Cortex of kidney (tissue), 1 donor: ENCODE measurements at places on chromosomes 7 and 10.

- no peak for DNase-seq
Measured at GRCh38 chr7:67990003-67990402, 993.4 kb downstream of the TYW1 start.

DNA sequence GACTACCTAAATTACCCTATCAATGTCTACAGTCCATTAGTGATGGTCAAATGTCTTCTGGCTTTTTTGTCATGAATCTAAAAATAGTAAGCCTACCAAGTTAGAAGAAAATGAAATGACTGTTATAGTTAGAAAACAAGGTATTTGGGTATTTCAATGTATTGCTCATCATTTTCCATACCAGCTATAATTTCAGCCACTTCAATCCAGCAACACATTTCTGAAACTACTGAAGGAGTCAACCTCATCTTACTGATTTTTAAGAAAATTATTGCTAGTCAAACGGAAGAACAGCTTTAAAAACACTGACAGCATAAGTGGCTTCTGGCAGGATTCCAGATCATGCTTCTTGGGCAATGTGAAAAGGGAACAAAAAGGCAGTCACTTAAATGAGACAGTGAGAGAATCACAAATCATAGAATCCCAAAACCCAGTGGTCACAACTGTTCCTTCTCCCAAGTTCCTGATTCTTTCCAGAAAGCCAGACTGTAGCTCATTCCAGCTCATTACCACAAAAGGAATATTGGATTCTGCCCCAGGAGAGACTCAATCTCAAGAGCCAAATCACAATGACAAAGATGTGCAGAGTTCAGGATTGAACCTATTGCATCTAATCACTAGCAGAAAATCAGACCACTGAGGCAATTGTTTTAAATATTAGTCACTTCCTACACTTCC lies 61.2 kb upstream of the LRRN3 start:
- no peak for DNase-seq

- no peak for DNase-seq
Measured at GRCh38 chr10:96614515-96614914, 27.7 kb upstream of the TM9SF3 start.

DNA sequence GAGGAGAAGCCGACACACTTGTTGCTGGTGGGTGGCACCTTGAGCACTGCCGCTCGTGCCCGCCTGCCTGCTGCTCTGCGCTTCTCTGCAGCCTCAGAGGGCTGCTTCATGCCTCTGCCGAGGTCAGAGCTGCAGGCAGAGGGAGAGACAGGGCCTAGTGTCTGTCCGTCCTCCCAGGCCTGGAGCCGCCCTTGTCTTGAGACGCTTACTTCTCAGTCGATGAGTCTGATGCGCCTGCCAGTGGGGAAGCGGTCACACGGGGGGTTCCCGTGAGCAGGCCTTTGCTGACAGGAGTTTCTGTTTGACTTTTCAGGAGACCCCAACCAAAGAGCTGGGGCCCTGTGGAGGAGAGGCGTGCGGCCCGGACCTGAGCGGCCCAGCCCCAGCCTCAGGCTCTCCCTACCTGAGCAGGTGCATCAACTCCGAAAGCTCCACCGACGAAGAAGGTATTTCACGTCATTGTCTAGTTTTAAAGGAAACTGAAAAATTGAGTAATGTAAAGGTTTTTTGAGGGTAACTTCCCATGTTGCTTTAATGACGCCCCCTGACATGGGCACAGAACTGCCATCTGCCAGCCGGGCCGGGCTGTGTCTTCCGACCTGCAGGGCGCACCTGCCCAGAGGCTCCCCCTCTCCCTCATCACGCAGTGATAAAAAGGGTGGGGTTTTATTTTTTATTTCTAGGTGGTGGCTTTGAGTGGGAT lies 7.8 kb upstream of the BHLHA15 start:
- DNase-seq = no peak

DNA sequence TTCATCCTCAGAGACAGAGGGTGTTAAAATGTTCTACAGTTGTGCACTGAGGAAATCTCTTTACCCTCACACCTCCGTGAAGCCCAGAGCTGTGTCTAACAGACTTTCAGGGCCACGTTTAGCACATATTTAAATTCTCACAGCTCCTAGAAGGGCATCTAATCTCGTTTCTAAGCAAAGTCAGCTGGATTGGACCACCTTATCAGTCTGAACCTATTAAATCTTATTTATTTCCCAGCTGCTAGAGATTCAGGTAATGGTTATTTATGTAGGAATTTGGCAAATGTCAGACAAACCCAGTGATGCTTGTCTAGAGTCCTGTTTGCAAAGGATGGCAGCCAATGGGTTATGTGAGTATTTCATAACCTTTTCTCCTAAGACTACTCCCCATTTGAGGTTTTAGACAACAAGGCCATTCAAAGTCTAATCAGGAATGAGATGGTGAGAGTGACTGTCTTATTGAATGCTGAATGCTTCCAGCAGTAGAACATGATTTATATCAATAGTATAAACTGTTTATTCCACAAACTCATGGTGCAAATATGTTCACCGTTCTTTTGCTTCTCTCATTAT lies 54.8 kb upstream of the EXOC4 start:
- DNase-seq = no peak

GRCh38 chr7:12211711-12212485 lies 804 bp downstream of the TMEM106B start:
- DNase-seq = no peak

DNA sequence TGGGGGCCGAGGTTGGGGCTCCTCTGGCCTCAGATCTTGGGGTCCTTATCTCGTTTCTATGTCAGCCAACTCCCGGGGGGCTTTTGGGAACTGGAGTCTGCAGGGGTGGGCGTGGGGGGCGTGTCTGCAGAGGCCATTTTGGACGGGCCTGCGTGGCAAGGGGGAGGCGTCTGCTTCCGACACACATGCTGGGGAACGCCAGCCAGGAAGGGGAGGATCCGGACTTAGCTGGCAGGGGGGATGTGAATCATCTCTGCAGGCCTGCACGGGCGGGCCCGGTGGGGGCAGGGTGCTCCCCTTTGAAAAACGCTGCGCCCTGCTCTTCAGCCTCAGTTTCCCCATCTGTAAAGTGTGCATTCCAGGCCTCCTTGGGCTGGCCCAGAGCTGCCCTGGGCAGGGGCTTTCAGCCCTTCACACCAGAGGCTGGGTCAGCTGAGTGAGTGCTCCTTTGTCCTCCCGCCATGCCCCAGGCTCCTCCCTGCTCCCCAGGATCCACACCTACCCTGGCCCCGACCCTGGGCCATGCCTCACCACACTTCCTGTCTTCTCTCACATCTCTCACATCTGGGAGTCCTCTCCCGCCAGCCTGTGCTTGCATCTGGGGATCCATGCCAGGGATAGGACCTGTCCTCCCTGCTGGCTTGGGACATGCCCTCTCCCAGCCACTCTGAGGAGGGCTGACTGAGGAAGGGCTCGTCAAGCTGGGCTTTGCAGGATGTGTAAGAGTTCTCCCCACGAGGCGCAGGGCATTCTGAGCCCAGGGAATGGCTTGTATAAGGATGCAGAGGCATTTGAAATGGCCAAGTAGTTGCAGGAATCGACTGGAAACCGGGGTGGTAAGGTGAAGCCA lies 172.6 kb upstream of the TNRC18 start:
- DNase-seq = no peak

DNA sequence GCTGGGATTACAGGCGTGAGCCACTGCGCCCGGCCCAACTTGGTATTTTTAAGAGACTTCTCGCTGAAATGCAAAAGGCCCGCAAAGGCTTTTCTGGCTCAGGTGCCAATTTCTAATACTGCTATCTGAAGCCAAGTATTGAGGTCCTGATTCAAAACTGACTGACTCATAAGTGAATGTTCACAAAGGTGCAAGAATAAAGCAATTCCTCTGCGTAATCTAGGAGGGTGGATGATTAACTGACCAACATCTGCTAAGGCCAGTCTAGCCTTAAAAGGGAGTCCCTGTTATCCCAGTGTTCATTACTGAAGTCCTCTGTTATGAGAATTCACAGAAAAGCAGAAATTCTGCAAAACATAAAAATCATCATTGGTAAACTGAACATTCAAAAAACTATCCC lies 111.4 kb downstream of the SRPK2 start:
- DNase-seq = no peak

GRCh38 chr7:100861616-100861985 lies 5.6 kb upstream of the TRIP6 start:
- no peak for DNase-seq

- no peak for DNase-seq
Measured at GRCh38 chr7:100588438-100588837, 2.3 kb downstream of the FBXO24 start.

- no peak for DNase-seq
Measured at GRCh38 chr10:122138831-122139625, 132.1 kb upstream of the BTBD16 start.

- DNase-seq = no peak
Measured at GRCh38 chr7:69070476-69070875, 527.8 kb upstream of the AUTS2 start.

GRCh38 chr7:69864822-69865221 lies 266.5 kb downstream of the AUTS2 start:
- no peak for DNase-seq

DNA sequence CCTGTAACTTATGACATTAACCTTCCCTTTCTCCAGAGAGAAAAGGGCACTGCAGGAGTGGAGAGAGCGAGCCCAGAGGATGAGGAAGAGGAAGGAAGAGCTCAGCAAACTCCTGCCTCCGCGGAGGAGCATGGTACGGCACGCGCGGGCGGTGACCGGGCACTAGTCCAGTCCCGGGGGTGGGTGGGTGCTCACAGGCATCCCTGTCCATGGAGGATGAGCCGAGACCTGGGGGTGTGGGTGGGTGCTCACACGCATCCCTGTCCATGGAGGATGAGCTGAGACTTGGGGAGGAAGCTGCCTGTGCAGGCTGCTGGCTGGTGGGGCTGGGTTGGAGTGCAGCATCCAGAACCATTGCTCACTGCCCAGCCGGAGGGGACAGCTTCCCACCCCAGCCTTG lies 23.8 kb downstream of the LRRC27 start:
- no peak for DNase-seq

- peak; percentile 42 for DNase-seq
Measured at GRCh38 chr10:31603235-31604087, 284.4 kb downstream of the ZEB1 start.

- no peak for DNase-seq
Measured at GRCh38 chr7:130151591-130152492, 53.4 kb downstream of the TMEM209 start.

DNA sequence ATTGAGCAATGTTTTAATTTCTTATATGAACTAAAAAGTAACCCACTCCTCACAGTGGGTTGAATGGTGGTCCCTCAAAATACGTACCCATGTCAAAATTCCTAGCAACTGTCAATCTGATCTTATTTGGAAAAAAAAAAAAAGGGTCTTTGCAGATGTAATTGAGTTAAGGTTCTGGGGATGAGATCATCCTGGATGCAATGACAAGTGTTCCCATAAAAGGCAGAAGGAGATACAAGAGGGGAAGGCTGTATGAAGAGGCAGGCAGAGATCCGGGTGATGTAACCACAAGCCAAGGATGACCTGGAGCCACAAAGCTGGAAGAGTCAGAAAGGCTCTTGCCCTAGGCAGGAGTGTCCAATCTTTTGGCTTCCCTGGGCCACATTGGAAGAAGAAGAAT lies 516.3 kb upstream of the MKI67 start:
- DNase-seq = no peak

DNA sequence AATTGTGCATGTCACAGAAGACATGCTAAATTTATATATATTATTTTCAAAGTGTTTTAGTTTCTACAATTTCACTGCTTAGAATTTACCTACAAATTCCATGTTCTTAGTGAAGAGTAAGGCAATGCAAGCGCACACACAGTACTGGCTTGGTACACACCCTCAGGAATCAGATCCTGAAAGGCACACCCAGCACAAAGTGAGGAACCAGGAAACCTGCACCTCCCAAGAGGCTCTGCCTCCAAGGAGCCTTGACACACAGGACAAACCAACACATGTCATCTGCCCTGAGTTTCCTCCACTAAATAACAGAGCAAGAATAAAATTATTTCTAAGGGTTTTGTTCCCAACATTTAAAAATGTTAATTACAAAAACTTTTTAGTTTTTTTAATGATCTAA lies 156.2 kb downstream of the PARD3 start:
- no peak for DNase-seq

- no peak for DNase-seq
Measured at GRCh38 chr7:15515252-15515651, 46.6 kb downstream of the AGMO start.

DNA sequence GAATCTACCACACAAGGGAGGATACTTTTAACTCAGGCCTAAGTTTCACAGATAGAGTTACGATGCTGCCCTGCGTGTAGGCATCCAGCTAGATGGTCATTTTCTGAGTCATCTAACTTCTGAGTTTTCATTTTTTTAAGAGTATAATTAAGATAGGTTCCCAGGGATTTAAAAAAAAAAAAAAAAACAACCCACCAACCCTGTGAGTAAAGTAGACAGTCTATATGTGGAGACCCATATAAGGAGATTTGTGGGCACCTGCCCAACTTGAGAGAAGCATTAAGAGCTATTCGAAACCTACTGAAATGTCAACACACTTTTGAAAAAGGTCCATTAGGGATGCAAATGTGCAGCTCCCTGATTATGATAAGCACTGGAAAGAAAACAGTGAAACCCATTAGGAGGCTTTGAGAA lies 257.3 kb downstream of the TRIL start:
- no peak for DNase-seq

- DNase-seq = no peak
Measured at GRCh38 chr10:75472685-75473084, 41.3 kb downstream of the LRMDA start.

- no peak for DNase-seq
Measured at GRCh38 chr7:129434675-129435318, 565 bp downstream of the STRIP2 start.

DNA sequence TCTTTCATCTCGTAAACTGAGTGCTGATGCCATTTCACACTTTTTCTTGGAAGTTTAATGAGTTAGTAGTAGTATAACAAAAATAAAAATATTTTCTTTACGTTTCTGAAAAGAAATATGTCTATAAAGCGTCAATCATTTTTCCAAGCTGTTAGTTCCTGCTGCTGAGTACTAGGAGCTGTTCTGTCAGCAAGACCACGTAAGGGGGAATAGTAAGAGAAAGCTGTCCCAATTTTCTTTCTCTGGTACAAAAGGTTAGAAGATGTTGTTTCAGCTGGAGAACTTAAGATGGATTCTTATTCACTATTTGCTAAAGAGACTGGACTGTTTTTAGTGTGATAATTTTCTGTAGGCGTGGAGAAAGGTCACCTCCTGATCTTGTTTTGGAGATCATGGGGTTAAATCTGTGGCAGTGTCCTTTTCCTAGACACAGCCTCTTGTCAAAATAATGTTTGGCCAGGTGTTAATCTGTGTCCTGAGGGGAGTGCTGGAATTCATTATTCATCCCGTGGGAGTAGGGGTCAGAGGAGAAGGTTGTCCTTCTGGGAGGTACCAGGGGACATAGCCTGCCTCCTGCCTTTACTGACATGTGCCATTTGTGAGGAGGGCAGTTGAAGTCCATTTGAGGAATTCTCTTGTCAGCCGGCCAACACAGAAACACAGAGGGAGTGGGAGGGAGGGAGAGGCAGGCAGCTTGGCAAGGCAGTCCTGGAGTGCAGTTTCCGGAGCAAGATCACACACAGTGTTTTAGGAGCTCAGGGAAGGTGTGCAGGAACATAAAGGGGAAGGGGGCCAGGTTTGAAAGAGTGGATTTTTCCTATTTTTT lies 368.7 kb downstream of the AUTS2 start:
- no peak for DNase-seq
